ENCODE measurements at places on chromosomes 6 and 20.

DNA sequence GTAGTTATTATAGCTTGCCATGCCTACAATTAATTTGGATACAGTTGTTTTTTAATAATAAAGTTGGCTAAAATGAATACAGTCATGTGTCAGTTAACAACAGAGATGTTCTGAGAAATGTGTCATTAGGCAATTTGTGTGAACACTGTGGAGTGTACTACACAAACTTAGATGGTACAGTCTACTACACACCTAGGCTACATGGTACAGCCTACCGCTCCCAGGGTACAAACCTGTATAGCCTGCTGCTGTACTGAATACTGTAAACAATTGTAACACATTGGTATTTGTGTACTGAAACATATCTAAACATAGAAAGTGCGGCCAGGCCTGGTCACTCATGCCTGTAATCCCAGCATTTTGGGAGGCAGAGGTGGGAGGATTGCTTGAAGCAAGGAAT is 50.2 kb downstream of the MYLIP start:
- DNase-seq = no peak

DNA sequence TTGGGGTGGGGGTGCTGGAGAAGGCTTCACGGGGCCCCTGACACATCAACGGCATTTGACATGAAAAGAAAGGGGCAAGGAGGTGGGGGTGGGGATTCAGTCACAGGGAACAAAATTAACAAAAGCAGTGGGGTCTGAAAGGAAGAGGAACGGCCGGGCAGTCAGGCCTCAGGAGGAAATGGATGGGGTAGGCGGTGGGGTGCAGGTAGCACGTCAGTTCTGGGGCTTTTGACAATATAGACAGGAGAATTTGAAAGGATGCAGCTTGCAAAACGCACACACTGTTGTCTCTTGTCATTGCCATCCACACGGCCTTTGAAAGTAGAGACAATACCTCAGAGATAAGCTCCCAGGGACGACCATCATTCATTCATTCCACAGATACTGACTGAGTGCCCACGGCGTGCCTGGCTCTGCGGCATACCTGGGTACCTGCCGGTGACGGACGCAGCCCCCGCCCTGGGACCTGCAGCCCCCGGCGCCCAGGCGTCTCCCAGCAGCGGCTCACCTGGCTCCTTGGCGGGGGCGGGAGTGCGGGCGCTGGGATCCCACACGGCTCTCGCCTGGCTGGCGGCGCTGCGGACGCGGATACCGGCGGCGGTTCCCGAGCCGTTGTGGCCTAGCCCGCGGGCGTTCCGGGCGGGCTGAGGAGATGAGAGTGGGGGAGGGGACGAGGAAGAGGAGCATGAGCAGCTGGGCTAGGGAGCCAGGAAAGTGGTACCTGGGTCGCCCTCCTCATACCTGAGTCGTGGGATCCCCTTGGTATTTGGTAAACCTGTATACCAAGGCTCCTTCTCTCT is at the start of gene SLC26A8:
SLC26A8 (minus strand) TSS at position 646 of the 800 bp plus-strand sequence. CDS start 4,934 bp downstream, outside the sequence.
- DNase-seq = no peak

GRCh38 chr6:21846541-21847451 is 253.2 kb downstream of the SOX4 start:
- DNase-seq = no peak

- no peak for DNase-seq
Observed at GRCh38 chr6:148535976-148536375, 193.3 kb downstream of the SASH1 start.

DNA sequence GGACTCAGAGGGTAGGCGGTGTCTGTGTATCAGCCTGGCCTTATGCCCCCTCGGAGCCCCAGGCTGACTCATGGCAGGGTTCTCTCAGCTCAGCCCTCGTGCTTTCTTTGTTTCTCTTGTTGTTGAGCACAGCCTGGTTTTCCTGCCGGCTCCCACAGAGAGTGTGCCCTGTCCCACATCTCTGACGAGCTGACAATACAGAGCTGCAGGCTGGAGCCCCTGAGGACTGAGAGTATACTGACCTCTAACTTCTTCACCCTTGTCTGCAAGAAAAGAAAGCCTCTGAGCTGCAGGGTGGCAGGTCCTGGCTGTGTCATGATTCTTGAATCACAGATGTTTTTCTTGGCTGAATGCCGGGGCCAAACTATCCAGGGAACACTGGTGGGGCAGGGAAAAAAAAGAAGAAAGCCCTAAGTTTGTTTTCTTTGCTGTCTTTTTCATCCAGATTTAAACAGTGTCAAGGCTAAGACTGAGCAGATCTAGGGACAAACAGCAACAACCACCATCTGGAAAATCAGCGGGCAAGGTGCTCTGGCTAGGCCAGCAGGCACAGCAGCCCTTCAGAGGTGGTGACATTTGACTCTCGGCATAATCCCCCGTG is 63.3 kb upstream of the ZNF133 start:
- DNase-seq = no peak

- DNase-seq = no peak
Observed at GRCh38 chr20:44586289-44586911, 4.0 kb downstream of the PKIG start.

GRCh38 chr6:158481690-158482473 is 78.0 kb upstream of the TMEM181 start:
- no peak for DNase-seq

GRCh38 chr20:1828786-1829131 is 66.4 kb upstream of the SIRPA start:
- no peak for DNase-seq

GRCh38 chr6:14682812-14683211 is 563.1 kb upstream of the JARID2 start:
- DNase-seq = no peak

- no peak for DNase-seq
Observed at GRCh38 chr6:72952808-72953630, 272.3 kb downstream of the KHDC1L start.

DNA sequence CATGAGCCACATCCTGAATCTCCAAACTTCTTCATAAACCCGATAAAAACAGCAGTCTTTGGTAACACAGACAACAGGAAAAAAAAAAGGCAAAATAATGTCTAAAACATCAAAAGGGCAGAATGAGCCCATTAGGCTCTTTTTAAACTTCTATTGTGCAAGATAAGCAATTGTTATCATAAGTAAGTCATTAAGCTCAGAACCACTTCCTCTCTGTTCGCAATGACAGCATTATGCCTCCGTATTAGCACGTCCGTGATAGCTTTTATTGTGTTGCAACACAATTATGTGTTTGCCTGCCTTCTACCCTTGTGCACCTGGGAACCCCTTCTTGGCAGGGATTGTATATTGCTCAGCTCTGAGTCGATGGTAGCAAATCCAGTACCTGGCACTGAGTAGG is 147.1 kb downstream of the LRFN2 start:
- DNase-seq = no peak

DNA sequence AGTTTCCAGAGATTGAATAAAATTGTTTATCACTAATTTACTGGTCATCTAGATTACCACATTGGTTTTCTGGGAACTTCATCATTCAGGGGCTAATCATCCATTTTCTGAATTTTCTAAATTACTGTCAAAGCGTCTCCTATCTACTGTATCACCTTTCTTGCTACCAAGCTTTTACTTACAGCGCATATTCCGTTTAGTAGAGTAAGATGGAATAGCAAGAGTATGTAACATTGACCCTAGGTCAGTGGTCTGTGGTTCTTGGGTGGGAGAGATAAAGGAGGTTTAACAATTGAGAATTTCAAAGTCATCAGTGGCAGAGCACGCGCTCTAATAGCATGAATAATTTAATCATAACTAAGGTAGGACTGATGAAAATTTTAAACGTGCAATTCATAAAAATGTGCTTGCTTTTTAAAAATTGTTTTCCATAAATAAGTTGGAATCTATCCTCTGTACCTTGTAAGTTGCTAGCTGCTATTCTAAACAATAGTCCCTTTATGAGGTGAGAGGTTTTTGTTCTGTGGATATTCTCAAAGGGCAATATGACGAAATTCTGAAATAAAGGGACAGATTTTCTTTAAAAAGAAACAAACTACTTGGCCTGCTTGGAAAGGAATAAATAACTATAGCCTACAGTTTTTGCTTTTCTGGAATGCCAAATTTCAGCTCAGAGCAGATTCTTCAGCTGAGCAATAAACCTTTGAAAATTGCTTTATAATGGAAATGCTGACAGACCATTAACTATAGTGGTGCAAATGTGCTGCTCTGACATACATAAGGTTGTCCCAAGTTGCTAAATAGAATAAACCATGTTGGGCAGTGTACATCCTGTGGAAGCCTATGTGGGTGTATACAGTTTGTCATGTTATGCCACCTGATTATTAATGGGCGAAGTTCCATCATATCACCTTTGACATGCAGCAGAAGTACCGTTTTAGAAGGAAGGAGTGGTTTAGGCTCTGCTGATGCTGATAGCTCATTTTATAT is 84.1 kb downstream of the ZFAND3 start:
- no peak for DNase-seq

- no peak for DNase-seq
Observed at GRCh38 chr6:109595998-109596397, 95.0 kb downstream of the AK9 start.

DNA sequence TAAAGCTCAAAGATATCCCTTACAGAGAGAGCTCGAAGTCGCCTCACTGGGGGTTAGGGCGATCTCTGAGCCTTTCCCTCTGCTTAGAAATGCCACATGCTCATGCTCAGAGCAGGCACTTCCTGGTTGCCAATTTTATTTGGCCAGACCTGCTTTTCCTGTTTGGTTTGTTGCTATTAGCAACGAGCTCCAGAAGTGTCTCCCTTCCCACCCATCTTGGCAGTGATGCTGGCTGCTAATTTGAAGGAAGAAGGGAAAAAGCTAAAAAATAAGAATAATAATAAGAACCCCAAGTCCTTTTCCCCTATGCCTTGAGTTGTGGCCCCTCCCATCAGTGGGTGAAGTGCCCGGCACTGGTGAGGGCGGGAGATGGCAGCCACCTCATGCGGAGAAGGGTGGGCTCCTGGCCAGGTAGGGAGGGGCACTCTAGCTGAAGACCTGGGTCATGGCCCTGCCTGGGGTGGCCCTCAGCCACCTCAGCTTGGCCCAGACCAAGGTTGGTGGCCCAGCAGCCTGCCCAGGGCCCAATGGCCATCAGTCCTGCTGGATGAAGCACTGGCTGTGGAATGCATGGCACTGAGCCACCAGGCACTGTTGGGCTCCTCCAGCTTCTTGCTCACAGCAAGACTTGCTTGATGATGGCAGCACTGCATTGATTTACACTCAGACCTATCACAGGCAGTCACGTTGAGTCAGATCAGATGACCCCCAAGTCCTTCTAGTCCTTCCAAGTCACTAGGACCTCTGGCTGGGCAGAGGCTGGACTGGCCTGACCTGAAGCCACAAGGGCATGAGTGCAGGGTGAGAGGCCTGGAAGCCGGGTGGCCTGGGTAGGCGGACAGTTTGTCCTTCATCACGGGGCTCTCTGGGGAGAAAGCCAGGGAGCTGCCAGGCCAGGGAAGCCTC is 79.0 kb downstream of the SYNJ2 start:
- DNase-seq = peak; percentile 75

DNA sequence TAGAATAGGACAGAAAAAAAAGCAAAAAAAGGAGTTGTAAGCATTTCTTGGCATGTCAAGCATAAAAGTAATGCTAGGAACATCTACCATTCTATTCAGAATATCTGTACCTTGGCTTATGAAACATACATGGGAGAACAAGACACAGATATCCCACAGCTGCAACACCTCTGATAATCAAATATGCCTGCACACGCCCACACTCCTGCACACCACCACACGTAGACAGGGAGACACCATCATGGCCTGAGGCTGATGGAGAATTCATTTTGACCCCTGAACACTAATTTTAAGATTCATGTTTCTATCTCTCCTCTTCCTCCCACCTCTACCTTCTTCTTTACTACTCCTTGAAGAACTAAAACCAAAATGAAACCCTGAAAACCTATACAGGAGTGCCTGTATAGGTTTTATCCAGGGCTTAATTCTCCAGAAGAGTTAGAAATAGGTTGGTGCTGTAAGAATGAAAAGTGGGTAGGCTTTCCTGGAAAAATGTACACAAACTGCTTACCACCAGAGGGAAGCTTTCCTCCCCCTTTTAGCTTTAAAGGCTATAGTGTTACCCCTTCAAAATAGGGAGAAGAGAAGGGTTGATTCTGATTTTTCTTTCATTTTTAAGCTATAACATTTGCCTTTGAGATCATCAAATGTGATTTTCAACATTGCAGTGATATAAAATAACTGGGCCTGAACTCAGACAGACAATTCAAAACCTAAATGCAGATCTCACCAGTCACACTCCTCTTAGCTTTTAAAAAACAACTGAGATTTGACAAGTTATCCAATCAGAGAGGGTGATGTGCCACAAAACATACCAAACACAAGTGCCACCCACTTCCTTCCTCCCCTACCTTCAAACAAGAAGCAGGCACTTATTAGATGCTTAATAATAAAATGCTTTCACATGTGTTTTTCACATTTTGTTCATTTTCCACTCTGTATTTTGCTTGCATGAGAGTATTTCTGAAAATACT is 57.9 kb downstream of the ELOVL5 start:
- no peak for DNase-seq

DNA sequence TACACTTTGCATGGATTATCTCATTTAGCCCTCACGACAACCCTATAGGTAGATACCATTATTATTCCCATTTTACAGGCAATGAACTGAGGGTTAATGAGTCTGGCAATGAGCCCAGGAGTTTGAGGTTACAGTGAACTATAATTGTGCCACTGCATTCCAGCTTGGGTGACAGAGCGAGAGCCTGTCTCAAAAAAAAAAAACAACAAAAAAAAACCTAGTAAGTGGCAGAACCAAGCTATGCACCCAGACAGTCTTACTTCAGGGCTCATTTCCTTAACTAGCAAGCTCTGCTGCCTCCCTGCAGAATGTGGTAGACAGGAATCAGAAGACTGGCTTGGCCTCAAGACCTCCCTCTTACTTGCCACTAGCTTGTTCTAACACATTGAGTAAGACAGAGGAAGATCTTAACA is 71.9 kb upstream of the RREB1 start:
- no peak for DNase-seq

GRCh38 chr6:10144772-10145171 is 270.1 kb downstream of the TFAP2A start:
- no peak for DNase-seq

- no peak for DNase-seq
Observed at GRCh38 chr20:57964011-57964862, 254.4 kb upstream of the PMEPA1 start.

DNA sequence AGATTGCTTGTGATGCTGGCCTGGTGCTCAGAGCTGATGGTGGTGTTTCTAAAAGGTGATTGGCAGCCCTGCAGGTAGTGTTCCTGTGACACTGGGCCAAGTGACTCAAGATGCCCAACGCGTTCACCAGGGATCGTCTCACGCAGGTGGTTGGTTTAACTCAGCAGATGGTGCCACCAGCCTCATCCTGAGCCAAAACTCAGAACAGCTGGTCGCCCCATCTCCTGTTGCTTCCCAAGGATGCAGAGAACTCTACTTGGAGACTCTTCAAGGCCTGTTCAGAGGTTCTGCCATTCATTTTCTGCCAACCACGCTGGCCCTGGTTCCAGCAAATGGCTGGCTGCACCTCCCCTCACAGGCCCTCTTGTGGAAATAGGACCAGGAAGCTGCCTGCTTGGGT is 394.4 kb downstream of the CDH26 start:
- no peak for DNase-seq
